ENCODE measurements at places on chromosomes 13 and 19.

DNA sequence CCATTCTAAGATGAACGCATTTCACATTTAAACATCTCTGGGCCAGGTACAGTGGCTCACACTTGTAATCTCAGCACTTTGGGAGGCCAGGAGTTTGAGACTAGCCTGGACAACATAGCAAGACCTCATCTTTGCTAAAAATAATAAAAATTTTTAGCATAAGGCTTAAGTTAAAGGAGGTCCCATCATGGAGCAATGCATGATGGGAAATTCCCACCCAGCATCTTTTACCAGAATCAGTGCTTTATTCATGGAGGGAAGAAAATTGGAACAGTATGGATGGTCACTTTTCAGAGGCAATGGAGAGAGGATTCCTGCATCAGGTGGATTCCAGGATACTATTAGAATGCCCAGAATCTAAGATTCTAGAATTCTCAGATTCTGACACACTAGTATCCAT lies 3.8 kb upstream of the KLK8 start:
- no peaks in the 10 kb centered on the region for H3K36me3 ChIP-seq
- H3K27me3 ChIP-seq: peaks cover 32% of the 10 kb centered on the region
- no peak for DNase-seq
- no peak overlapping the region for H3K27ac ChIP-seq

DNA sequence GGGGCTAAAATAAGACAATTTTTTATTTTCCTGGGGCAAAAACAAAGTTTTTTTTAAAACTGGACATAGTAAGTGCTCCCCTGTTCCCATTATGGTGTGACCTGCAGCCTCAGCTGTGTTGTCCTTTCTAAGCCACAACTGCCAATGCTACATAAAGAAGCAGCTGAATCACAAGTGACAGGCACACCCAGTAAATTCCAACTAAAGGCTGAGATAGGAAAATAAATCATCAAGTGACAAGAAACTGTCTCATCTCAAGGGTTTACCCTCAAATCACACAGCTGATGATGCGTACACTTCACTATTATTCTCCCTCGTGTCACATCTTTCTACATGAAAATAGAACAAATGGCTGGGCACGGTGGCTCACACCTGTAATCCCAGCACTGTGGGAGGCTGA lies 28.7 kb downstream of the STK24 start:
- H3K4me3 ChIP-seq: no peak overlapping the region
- H3K27ac ChIP-seq: no peak overlapping the region
- no peaks in the 10 kb centered on the region for H3K36me3 ChIP-seq
- peaks cover 17% of the 10 kb centered on the region for H3K4me1 ChIP-seq
- H3K27me3 ChIP-seq: no peaks in the 10 kb centered on the region
- no peak for DNase-seq

DNA sequence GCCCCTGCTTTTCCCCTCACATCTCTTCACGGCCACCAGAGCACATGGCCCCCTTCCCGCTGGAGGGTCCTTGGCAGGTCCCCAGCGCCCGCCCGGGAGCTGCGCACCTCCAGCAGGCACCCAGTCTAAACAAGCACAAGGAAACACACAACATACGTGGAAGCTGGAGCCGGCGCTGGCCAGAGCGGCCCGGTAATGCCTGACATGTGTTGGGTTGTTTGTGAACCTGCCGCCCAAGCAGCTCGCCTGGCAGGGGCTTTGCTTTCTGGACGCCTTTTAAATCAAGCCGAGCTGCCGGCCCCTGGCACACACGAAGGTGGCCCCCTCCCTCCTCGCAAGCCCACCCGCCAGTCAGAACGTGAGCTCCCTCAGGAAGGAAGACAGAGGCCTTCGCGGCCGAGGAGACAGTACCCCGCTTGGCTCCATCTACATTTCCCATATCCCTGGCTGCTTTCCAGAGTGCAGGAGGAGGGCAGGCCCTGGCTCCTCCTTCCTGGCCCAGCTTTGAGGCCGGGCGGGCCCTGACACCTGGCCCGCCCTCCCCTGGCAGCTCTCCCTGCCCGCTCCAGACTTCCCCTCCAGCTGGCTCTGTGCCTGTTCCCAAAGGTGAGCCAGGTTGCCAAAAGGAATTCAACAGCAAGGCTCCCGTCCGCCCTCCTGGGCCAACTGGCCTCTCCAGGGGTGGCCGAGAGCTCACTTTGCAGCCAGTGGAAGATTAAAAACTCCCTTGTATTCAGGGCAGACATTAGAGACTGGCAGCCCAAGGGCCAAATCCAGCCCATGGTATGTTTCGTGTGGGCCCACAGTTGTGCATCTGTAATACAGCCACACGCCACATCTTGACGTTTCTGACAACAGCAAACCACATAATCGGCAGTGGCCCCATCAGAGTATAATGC lies 28.7 kb downstream of the COMP start:
- peak overlapping the region; percentile 96 for H3K27ac ChIP-seq
- peaks cover 33% of the 10 kb centered on the region for H3K4me1 ChIP-seq
- H3K36me3 ChIP-seq: peaks cover 3% of the 10 kb centered on the region
- no peak overlapping the region for H3K4me3 ChIP-seq
- H3K27me3 ChIP-seq: no peaks in the 10 kb centered on the region

- H3K27me3 ChIP-seq: peaks cover 17% of the 10 kb centered on the region
- no peak overlapping the region for H3K27ac ChIP-seq
- no peak for DNase-seq
- H3K4me3 ChIP-seq: no peak overlapping the region
These were observed 79.2 kb upstream of the ARHGEF7 start for GRCh38 chr13:111035861-111036260.

Data from SK-N-SH (cell line).